ENCODE measurements at places on chromosomes 16 and 17.

DNA sequence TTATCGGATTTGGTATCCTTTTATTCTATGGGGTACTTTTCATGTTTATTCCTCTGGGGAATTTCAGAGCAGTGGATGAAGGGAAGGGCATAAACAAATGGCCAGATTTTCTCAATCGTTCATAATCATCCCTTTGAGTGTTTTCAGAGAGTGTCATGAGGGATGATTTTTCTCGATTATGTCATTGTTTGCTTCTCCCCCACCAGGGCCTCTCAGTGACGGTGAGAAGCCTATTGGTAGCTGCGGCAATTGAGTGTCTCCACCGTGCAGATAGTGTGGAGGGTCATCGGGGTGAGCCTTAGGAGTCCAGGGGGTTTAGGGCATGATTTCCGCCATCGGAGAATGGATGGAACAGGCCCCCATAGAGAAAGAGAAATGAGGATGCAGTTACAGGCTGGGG lies 57.2 kb downstream of the USP43 start:
- no peak for DNase-seq

DNA sequence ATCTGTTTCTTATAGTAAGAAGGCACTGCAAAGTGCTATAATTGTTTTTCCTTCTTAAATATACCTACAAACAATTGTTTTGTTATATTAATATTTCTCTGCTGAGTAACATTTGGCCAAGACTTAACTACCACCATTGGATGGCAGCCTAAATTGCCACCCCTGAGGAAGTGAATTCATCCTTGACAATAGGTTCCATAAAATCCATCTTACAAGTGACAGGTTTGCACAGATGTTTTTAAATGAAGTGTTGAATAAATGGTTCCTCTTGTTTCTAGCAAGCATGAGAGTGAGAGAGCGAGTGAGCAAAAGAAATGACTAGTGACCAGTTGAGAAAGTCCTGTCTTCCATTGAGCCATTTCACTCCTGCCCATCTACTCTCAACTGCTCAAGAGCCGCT lies 8.3 kb upstream of the MPHOSPH6 start:
- no peak for DNase-seq

- DNase-seq = no peak
These were observed 16.3 kb downstream of the HS3ST4 start for GRCh38 chr16:25707982-25708583.

GRCh38 chr17:49545806-49546545 lies 29.7 kb upstream of the NXPH3 start:
- no peak for DNase-seq

DNA sequence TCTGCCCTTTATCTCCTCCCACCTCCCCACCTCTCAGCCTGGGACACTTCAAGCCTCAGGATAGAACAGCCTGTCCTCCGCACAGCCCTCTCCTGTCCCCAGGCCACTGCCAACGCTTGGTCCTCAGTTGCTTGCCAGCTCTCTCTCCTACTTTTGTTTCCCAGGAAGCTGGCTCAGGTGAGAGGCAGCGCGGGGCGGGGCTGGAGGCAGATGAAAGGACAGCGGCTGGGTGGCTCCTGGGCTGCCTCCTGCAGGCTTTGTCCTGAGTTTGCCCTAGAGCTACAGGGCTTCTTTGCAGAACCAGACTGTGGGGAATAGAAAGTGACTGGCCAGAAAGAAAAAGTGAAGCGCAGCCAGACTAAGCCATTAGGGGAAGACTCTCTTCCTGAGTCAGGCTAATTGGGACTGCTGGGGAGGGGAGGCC lies 48.2 kb upstream of the CDC42EP4 start:
- DNase-seq = no peak

GRCh38 chr16:82957212-82957611 lies 330.4 kb downstream of the CDH13 start:
- no peak for DNase-seq

DNA sequence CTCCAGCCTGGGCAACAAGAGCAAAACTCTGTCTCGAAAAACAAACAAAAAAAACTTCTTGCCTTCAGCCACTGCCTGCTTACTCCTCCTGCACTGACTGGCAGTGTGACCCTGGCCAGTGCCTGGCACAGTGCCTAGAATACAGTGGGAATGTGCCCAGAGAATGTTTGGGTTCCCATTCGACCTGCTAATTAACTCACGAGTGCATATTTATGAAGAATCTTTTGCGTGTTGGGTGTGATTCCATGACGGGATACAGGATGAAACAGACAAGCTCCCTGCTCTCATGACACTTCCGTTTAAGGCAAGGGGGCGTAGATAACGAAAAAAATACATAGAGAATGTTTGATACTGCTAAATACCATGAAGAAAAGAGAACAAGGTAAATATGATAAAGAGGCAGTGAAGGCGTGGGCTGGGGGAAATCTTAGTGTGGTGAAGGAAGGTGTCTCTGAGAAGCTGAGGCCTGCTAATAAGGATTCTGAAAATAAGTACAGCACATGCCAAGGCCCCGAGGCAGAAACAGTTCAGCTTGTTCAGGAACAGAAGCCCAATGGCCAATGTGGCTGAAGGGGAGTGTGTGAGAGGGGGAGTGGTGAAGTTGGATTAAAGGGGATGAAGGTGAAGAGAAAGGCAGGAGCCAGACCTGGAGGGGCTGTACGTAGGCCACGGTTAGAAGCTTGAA lies 4.3 kb downstream of the ABI3 start:
- DNase-seq = no peak

DNA sequence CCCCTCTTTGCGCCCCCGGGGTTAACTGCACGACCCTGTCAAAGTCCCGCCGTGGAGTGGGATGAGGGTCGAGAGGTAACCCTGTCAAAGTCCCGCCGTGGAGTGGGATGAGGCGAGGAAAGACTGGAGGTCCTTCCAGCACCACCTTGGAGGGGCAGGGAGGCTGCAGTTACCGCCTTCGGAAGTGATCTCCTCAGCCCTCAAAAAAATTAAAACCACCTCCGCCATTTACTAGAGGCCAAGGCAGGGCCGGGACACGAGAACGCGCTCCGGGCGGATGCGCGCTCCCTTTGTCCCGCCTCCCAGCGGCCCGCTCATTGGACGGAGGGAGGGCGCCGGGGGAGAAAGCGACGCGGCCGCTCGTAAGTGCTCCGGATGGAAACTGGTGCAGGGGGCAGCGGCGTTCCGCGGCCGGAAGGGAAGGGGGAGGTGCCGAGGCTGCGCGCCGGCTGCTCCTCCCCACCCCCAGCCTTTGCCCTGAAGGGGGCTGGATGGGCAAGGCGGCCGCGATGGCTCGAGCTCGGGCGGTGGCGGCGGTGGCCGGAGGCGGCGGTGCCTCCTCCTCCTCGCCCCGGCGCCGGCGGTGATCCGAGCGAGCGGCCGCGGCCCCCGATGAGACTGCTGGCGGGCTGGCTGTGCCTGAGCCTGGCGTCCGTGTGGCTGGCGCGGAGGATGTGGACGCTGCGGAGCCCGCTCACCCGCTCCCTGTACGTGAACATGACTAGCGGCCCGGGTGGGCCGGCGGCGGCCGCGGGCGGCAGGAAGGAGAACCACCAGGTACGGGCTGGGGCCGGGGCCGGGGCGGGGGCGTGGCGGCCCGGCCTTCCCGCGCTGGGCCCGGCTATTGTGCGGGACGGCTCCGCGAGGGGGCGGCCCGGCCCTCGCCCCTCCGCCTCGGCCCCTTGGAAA lies at the start of gene METTL9:
TSS of gene METTL9 (plus strand) at position 456 of the 909 bp plus-strand sequence. CDS start at position 613, 157 bp downstream.
- DNase-seq = peak; percentile 97

GRCh38 chr17:2928294-2928890 lies 132.2 kb downstream of the RAP1GAP2 start:
- no peak for DNase-seq

DNA sequence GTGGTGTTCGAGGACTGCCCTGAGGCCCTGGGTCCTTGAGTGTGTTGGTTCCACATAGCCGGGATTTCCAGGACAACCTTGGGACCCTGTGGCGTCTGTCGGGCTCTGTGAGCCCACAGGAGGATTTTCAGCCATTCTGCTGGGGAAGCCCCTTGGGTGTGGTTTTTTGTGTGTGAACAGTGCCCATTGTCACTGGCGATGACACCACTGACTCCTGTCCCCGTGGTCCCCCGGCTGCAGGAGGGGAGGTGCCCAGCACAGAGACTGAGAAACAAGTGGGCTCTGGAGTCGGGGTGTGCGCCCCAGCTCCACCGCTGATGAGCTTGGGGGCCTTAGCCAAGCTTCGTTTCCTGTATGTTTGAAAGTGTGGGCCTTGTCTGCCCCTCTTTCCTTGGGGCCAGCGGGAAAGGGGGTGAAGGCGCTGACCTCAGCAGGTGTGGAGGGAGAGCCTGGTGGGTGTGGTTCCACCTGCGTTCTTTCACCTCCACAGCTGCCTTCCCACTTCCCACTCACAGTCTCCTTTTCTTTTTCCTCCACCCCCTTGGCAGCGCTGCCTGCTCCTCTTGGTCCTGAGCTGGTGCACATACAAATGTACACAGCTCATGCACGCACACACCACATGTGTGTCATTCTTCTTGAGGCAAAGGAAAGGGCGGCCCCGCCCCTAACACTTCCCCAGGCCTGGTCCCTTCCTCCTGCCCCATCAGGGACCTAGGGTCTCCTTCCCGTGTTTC lies 16.1 kb downstream of the MGRN1 start:
- DNase-seq = no peak

GRCh38 chr16:22330326-22330725 lies 33.1 kb downstream of the POLR3E start:
- DNase-seq = no peak

- DNase-seq = peak; percentile 86
These were observed 1.5 kb downstream of the CCL1 start for GRCh38 chr17:34361478-34362061.

GRCh38 chr17:6651354-6651918 lies at the start of the genes C17orf100 and MED31:
Gene C17orf100 (plus strand): TSS chr17:6651762. CDS start chr17:6651914, 152 bp downstream.
Gene MED31 (minus strand): TSS chr17:6651605. CDS start chr17:6651528, 77 bp downstream.
- DNase-seq = peak; percentile 95

DNA sequence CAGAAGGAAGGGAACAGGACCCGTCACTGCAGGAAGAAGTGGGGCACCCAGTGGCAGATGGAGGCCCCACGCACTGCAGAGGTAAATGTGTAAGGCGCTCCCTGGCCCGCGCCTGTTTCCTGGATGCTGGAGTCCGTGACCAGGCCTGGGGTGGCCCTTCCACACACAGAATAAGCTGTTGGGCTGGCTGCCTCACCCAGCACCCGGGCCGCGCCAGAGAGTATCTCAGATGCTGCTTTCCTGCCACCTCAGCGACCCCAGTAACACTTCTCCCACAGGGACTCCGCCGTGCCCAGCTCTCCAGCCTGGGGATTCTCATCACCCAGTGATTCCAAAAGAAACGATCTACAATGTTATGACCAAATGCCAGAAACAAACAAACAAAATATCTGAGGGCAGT lies 1993.1 kb downstream of the TP53TG3F start:
- no peak for DNase-seq

DNA sequence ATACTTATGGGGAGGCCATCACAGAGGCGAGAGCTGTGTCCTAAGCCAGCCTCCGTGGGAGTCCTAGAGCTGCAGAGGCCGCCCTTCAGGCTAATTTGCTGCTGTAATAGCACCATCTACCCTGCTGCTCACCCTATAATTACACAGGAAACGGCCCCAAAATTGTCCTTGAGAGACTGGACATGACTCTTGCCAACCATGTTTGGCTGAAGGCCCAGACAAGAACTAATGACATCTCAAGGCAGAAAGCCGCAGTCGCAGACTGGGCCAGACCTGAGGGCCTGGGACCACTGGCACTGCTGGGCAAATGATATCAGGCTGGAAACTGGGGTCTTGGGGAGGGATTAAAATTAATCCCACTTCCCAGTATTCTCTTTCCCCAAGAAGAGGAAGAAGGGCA lies 24.1 kb downstream of the PSMD7 start:
- peak; percentile 46 for DNase-seq

GRCh38 chr17:57665128-57665527 lies 80.0 kb downstream of the CCDC182 start:
- no peak for DNase-seq

Measured in left hindlimb (tissue), 1 donor.